ENCODE measurements at places on chromosomes 2 and 18.
A peak's percentile ranks its signal among the peaks of the same experiment; 100 is the strongest.

DNA sequence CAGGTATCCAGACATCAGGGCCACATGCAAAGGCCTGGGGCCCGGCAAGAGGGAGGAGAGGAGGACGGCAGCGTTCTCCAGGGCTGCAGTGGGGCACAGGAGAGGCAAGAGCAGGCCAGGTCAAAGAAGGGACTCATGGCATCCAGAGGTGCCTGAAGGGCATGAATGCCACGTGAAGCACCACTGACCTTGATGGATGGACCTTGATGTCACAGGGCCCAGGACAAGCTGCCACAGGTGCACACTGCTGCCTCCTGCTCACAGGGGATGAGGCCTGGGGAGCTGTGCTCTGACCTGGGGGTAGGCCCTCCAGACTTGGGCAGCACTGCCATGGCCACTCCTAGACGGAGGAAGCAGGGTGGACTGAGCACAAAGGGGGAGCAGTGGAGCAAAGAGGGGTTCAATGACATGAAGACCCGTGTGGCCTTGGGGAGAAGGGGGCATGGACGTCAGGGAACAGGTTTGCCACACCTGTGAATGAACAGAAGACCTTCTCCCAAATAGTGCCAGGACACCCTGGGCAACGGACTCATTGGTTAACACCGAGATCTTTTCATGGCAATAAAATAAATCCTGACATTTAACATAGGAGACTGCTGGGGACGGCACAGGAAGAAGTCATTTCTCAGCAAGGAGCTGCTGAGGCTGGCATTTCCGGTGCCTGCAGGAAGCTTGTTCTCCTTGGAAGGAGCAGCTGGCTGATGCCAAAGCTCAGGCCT lies 65.6 kb downstream of the EMX1 start:
- no peak for ATAC-seq

DNA sequence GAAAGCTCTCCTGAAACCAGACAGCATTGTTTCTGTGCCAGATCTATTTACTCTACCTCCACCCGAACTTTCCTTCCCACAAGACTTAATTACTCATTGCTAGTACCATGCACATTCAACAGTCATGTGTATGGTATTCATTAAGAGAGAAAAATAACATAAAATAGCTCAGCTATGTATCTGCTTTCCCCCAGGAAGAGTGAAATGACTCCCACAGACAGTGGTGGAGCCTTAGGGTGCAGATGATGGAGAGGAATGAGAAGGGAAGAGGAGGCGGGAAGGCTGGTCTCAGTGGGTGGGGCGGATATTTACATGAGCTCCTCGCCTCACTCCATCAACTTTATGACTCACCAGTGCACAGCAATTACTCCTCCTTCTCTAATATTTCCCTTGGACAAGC lies 724.5 kb downstream of the EPHA4 start:
- ATAC-seq = peak; percentile 85

- ATAC-seq = no peak
These were observed 45.2 kb downstream of the FAM178B start for GRCh38 chr2:96940980-96941775.

GRCh38 chr2:172293952-172294351 lies 133.4 kb upstream of the ITGA6 start:
- peak; percentile 63 for ATAC-seq

GRCh38 chr18:74558096-74558495 lies 23.8 kb downstream of the CNDP1 start:
- no peak for ATAC-seq

DNA sequence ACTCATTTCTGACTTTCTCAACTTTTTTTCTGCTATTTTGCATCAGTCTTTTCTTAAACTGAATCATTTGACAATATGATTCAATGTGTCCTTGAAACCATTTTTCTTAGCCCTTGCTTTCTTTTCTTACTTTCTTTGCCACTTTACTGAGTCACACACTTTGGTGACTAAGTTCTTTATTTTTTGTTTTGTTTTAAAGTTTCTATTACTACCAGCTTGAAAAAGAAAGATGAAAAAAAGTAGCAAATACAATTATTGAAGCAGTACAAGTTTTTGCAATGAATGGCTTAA lies 116.5 kb downstream of the DOCK10 start:
- ATAC-seq = no peak

DNA sequence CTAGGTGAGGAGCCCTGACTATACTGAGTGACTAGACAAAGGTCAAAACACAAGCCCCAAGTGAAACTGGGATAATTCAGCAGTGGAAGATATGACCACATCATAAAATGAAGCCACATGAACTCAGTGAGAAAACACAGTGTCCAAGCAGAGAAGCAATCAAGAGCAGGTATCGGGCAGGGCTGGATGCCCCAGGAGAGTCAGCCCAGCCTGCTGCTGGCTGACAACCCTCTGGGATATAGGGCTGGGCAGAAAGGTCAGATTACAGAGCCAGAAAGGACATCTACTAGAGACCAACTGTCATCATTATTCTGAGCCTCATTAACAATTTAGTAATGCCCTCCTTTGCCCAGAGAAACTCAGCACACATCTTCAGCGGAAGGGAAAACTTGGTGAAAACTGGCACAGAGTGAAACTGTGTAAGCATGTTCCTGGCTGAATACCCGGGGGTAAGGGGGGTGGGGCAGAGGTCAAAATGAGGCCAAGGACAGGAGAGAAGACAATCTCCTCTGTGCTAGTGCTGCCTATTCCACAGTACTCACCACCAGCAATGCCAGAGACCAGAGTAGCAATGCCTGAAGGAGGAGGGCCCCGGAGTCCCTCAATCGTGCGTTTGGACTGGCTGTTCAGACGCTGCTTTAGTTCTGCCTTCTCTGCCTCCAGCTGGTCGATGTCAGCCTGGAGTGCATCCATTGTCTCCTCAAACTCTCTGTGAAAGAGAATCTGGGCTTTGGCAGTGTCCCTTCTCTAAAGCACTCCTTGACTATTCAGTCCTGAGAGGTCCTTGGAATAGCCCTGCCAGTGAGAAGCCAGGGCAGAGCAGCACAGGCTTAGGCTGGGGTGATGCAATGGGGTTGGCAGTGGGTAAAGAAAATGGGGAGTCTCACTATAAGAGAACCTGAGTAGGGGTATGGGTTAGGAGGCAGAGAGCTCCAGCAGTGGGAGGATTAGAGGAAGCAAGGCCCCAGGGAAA lies 15.3 kb downstream of the DCTN1 start:
- no peak for ATAC-seq

GRCh38 chr2:110979471-110980338 lies 141.0 kb upstream of the BCL2L11 start:
- peak; percentile 71 for ATAC-seq

DNA sequence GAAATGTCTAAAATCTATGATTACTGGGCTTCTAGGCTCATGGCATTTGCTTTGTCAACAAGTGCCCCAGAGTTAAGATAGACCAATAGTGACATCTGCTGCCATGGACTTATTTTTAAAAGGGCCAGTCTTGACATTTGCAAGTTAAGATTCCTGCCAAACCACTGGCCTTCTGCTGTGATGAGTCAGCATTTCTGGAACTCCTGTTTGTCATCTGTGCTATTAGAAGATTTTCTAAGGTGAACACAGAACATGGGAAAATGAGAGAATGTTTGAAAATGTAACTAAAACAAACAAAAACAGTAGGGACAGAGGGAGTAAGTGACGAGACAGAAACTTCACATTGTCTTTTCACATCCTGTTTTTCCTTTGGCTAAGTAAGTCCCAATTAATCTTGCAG lies 93.7 kb upstream of the WDR75 start:
- ATAC-seq = peak; percentile 56

DNA sequence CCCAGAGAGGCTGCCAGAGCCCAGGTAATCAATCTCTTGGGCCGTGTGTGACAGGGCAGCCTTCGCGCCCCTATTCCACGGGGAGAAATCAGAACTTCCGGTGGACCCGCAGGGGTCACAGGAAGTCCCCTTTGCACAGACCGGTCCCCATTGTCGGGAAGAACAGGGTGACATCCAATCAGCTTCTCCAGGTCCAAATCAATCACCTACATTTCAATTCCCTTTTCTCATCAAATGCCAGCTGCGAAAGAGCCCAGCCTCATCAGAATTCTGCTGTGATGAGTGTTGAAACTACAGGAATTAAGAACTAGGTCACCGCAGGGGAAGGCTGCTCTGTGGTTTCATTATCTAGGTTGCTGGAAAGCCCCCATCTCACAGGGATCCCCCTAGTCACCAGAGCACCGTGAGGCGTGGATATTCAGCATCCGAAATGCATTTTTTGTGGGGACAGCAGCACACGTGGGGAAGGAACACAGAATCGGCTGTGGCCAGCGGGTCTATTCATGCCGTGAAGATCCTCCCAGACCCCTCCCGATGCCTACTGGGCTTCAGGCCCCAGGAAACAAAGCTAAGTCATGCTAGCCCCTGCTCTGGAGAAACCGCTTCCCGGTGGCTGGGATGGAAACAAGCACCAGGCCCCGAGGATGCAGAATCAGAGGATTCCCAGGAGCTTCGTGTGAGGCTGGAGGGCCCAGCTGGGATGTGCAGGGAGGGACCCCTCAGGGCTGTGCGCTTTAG lies 193.7 kb upstream of the ID2 start:
- no peak for ATAC-seq

DNA sequence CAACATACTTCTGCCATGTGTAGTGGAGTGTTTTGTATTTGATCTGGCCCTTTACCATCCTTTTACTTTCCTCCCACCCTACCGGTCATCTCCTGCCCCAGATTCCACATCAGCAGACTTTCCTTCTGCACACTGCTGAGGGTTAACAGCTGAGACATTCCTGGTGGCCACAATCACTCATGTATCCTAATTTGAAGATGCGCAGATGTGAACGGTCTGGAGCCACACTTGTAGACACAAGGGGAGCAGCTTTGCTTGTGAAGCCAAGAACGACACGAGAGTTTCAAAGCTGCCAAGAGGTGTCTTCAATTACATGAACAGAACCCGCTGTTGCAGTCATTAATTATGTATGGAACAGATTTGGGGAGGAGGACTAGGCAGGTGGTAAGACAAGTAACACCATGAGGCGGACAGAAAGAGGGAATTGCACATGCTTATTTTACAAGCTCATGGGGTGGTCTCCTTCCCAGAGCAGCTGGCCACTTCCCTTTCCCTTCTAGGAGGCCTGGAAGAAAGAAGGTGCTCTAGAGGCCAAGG lies 260.7 kb upstream of the KLHL29 start:
- ATAC-seq = no peak

DNA sequence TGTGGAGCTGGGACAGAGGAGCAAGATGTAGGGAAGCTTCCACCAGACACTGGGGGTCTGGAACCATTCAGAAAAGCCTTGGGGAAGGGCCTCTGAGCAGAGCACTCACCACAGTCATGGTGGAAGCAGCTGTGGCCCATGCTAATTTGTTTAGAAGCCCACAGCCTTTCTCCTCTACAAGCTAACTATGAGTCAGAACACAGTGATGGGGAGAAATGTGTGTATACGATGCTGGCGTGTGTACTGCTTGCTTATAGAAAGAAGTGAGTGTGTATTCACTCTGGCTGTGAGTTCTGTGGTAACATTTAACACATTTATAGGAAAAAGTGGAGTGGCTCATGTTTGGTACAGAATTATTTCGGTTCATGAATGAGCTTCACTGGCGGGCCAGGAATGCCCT lies 157.0 kb upstream of the ACAA2 start:
- no peak for ATAC-seq

GRCh38 chr18:58538604-58539386 lies 90.1 kb downstream of the ALPK2 start:
- ATAC-seq = no peak

DNA sequence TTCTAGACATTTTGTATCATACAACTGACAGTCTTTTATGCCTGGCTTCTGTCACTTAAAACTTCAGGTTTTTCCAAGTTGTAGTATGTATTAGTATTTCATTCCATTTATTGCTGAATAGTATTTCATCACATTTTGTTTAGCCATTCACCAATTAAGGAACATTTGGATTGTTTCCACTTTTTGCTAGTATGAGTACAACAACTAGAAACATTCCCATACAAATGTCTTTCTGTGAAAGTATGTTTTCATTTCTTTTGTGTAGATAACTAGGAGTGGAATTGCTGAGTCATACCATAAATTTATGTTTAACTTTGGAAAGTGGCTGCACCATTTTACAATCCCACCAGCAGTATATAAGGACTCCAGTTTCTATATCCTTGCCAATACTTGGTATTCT lies 135.9 kb downstream of the ATAD2B start:
- ATAC-seq = no peak

GRCh38 chr2:101162561-101163330 lies 11.6 kb upstream of the TBC1D8 start:
- no peak for ATAC-seq

GRCh38 chr2:106868275-106868674 lies 17.7 kb downstream of the ST6GAL2 start:
- no peak for ATAC-seq

- peak; percentile 46 for ATAC-seq
These were observed 627 bp upstream of the CRACDL start for GRCh38 chr2:98936353-98937351.

GRCh38 chr2:40027968-40028367 lies 248.9 kb upstream of the THUMPD2 start:
- no peak for ATAC-seq

GRCh38 chr2:15993666-15994065 lies 53.3 kb downstream of the MYCN start:
- no peak for ATAC-seq

DNA sequence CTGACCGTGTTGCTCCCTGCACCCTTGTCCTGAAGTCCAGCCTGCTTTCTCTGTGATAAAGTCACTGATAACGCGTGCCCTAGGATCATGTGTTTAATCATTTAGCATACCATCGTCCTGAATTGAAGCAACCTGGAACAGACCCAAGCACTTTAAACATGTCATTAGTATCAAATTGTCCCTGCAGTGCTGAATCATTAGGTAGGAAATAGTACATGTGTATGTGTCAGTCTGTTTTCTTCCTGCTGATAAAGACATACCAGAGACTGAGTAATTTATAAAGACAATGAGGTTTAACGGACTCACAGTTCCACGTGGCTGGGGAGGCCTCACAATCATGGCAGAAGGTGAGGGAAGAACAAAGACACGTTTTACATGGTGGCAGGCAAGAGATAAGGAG lies 2.8 kb downstream of the ASB18 start:
- no peak for ATAC-seq

- ATAC-seq = no peak
These were observed 22.4 kb downstream of the NPAS2 start for GRCh38 chr2:100842241-100842922.

- no peak for ATAC-seq
These were observed 7.8 kb downstream of the MERTK start for GRCh38 chr2:111905990-111906735.
